ENCODE measurements at places on chromosomes 1 and 21.

DNA sequence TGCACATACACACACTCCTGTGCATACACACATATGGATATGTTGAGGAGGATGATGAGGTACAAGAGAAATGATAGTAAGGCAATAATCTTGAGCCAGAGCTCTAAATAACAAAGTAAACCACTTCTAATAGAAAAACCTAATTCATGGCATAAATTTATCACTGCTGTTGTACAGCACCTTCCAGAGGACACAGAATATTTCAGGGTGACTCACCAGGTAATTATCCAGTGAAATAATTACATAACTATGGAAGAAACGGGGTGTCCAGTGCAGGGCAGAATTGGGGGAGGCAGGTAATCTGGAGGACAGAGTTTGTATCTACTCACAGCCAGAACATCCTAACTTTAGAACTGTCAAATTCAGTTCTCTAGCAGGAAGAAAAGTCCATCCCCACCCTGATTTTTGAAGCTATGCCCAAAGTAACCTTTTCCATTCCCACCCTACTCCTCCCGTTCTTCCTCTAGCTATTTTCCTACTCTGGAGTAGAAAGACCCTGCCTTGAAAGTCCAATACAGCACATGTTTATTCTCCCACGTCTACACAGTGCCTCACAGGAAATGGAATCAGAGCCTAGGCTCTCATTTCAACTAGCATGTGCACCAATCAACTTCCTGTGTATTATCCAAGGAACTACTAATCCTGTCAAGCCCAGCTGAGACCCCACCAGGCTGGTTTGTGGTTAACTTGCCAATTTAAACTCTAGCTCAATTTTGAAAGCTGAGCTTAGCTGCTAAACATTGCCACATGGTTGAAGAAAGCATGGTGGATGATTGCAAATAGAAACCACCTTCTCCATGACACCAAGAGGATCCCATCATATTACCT, 96.6 kb downstream of the PTPN14 start:
- DNase-seq: peak; percentile 89

DNA sequence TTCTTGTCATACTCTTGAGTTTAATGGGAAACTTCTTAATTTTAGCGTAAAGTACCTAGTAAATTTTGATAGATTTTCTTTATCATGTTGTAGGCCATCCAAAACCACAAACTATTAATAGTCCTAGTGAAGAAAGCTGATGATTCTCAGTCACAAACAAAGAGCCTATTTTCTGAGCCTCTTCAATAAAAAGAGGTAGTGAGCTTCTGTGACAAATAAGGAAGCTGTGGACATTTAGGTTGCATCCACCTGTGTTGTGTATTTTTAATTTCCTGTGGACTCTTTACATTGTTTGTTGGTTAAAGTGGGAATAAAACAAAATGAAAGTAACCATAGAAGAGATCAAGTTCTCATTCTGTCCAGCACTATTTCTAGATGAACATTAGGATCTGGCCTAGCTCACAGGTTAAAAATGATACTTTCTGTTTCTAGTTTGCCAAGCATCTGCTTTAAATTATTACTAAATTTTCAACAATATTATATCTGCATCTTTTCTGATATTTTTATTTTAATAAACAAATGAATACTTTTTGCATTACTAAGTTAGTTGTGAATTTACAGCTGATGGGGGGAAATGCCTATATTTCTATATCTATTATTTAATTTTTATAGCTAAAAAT, 702.2 kb upstream of the ADGRL4 start:
- no peak for DNase-seq

- no peak for DNase-seq
Observed at GRCh38 chr1:241839369-241839979, 8.5 kb upstream of the EXO1 start.

DNA sequence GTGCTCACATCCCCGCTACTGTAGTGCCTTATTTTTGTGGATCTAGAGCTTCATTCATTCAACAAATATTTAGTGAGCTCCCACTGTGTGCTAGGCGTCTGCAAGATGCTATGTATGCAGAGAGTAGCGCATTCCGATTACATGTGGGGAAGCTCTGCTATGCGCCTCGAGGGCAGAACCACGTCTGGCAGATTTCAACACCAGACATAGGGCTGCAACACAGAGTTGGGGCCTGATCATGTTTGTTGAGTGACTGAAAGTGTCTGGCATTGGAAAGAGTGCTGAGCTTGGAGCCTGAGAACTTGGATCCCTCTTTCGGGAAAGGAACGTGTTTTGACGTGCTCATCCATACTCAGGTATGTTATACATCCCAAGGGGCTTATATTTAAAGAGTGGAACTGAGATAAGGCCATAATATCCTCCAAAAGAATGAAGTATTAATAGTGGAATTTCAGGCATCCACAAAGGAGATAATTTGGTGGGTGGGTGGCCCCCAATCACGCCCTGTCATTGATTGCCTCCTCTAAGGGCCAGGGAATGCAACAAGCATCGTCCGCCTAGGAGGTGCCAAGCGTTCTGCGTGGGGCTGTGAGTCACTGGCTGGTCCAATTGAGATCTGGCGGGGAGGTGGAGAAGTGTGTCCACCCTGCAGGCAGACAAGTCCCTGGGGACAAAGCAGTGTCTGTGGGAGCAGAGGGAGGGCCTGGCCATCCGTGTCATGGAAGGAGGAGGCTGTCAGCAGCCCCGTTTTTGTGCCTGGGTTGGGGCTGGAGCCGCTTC, 62.8 kb upstream of the ZBTB40 start:
- DNase-seq: no peak

GRCh38 chr1:214349781-214350180, 68.8 kb downstream of the SMYD2 start:
- no peak for DNase-seq

GRCh38 chr1:224300346-224300745, 29.6 kb downstream of the NVL start:
- peak; percentile 83 for DNase-seq

GRCh38 chr1:226344441-226345259, 35.7 kb upstream of the LIN9 start:
- no peak for DNase-seq

DNA sequence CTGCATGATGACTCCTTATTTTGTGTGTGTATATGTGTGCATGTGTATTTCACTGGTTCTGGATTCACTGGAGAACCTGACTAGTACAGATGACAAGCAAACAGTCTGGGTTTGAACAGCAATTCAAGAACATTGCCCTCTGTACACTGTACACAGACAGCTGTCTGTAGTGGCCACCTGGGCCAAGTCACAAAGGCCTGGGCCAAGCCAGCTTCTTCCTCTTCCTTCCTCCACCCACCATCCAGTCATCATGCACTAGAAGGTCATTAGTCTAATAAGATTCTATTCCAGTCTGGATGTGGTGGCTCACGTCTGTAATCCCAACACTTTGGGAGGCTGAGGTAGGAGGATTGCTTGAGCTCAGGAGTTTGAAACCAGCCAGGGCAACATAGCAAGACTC, 155.9 kb downstream of the ELAVL4 start:
- DNase-seq: no peak

- DNase-seq: peak; percentile 49
Observed at GRCh38 chr1:11286735-11287410, 13.9 kb downstream of the UBIAD1 start.

DNA sequence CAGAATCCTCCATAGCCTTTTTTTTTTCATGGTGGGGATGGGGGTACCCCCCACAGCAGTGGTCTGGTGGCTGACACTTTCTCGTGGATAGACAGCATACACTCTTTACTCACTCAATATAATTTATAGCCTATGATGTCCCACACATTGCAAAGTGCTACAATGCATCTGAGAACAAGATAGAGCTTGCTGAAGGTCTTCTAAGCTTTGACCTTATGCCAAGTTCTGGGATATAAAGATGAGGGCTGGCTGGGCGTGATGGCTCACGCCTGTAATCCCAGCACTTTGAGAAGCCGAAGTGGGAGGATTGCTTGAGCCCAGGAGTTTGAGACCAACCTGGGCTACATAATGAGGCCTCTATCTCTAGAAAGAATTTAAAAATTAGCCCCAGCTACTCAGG, 78.0 kb downstream of the MPZL1 start:
- no peak for DNase-seq

DNA sequence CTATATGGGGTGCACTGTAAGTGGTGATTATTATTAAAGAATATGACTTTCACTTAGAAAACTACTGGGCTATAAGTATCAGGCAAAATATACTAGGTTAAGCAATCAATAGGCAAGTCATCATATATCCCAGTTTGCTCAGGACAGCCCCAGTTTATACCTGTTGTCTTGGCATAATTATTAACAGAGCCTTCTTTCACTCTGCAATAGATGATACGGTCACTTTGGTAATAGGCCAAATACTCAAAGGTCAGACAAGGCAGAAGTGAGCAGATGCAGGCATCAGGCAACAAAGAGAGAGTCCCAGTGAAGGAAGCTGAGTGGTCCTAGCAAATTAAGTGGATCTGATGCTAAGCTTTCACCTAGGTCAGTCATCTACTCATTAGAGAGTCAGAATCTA, 599.9 kb downstream of the LMO4 start:
- DNase-seq: no peak

GRCh38 chr21:42433946-42434551, 30.3 kb downstream of the UBASH3A start:
- no peak for DNase-seq

GRCh38 chr21:25867061-25867460, 132.3 kb downstream of the GABPA start:
- no peak for DNase-seq
